ENCODE measurements at places on chromosomes 4 and X. TPM values are rescaled to one million over a fixed set of nuclear protein-coding genes. Genes with fewer than 3 reads are reported as not detected.
A peak's percentile ranks its signal among the peaks of the same experiment; 100 is the strongest.

DNA sequence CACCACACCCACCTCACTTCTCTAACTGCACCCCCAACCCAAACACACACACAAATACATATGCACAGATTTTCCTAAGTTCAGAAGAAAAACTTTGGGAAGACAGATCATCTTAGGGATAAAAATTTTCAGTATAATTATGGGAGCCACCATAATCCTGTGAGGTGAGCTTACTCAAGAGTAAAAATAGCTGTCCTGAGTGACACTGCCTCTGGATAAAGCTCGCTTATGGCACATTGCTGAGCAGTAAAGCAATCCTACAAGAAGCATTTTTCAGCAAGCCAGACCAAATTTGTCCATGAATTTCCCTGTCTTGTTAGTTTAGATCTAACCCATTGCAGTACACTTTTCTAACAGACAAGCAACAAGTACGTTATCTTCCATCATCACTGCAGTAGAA lies 83.8 kb downstream of the INPP4B start:
- H3K4me3 ChIP-seq, result no peak overlapping the region
- no peaks in the 10 kb centered on the region for H3K36me3 ChIP-seq
- no peaks in the 10 kb centered on the region for H3K27me3 ChIP-seq
- no peaks in the 10 kb centered on the region for H3K4me1 ChIP-seq

DNA sequence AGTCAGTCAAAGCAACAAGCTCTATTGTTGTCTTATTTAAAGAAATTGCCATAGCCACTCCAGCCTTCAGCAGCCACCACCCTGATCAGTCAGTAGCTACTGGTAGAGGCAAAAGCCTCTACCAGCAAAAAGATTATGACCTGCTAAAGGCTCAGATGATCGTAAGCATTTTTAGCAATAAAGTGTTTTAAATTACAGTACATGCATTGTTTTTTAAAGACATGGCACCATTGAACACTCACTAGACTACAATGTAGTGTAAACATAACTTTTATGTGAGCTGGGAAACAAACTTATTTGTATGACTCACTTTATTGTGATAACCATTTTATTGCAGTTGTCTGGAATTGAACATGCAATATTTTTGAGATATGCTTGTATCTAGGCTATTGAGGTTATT lies 32.3 kb upstream of the DYNLT3 start:
- no peaks in the 10 kb centered on the region for H3K36me3 ChIP-seq
- H3K27ac ChIP-seq, result no peak overlapping the region
- no peak overlapping the region for H3K4me3 ChIP-seq
- DNase-seq, result no peak

GRCh38 chrX:40151211-40152172 lies 53.7 kb upstream of the BCOR start:
- no peak for DNase-seq
- no peaks in the 10 kb centered on the region for H3K36me3 ChIP-seq
- H3K27me3 ChIP-seq, result peaks cover 73% of the 10 kb centered on the region
- no peak overlapping the region for H3K4me3 ChIP-seq
- peak overlapping the region; percentile 52 for H3K27ac ChIP-seq
- peaks cover 72% of the 10 kb centered on the region for H3K4me1 ChIP-seq

DNA sequence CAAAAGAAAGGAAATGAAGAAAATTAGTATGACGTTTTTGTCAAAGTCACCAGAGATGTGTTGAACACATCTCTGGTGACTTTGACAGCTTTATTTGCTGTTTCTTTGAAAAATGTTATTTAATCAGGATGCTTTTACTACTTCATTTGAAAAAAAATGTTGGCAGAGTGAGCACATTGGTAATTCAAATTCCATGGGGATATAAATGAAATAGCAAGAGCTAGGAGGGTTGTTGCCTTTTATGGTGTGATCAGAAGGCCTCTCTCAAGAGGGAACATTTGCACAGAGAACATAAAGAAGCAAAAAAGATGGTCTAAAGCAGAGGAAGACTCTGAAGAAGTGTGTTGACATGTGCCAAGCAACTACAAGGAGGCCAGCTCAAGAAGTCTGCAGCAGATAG lies 46.6 kb upstream of the CXCL8 start:
- DNase-seq, result no peak
- no peak overlapping the region for H3K27ac ChIP-seq
- H3K27me3 ChIP-seq, result no peaks in the 10 kb centered on the region
- H3K4me1 ChIP-seq, result no peaks in the 10 kb centered on the region
- no peak overlapping the region for H3K4me3 ChIP-seq
- no peaks in the 10 kb centered on the region for H3K36me3 ChIP-seq

F9 gene
- total RNA-seq, result not detected

ASB5 gene
- total RNA-seq, result not detected

All from spinal cord (tissue), 10 donors.